PC-3 (cell line): ENCODE measurements at places on chromosomes 5 and 9.

- no peak for DNase-seq
Observed at GRCh38 chr5:1380910-1381309, 36.0 kb upstream of the CLPTM1L start.

- DNase-seq, result peak; percentile 39
Observed at GRCh38 chr9:20728493-20729220, 44.6 kb downstream of the FOCAD start.

- peak; percentile 92 for DNase-seq
Observed at GRCh38 chr9:127388037-127388855, 8.7 kb upstream of the SLC2A8 start.

DNA sequence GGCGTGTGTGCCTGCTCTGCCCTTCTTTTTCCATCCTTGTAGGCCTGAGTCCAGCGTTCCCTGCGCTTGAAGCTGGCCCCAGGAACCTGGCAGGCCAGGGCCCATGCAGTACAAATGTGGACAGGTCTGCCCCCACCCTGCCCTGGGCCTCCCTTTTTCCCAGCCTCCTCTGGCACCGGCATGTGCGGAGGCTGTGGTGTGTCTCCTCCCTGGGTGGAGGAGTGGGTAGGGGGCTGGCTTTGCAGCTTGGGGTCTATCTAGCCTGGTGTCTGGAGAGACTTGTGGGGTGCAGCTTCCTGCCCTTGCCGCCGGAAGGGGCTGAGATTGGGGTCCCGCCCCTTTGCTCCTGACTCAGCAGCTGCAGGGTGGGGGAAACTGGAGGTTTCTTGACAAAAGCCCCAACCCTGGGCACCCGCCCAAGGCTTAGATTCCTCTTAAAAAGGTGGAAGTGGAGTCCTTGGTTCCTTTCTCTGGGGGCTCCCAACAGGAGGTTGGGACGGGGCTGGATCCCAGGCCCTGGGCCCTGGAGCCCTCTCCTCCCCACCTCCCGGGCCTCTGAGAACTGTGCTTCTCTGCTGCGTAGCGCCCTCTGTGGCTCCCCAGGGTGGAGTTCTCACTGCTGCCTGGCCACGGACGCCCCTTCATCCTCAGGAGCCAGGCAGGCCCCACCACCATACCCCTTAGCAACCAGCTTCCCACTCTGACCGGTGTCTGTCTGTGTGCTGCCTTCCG lies 18.0 kb downstream of the RXRA start:
- DNase-seq, result no peak

DNA sequence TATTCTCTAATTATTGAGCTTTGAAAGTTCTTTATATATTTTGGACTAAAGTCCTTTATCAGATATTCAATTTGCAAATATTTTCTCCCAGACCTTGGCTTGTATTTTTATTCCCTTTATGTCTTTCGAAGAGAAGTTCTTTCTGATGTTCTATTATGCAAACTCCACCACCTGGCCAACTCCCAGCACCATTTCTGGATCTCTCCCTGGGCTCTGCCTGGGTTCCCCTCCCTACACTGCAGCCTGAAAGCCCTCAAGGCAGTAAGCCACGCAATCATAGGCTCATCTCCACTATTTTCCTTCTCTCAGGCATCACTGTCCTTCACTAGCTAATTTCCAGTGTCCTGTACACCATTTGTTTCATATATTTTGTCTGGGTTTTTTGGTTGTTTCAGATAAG lies 76.1 kb downstream of the GRAMD2B start:
- DNase-seq, result no peak

DNA sequence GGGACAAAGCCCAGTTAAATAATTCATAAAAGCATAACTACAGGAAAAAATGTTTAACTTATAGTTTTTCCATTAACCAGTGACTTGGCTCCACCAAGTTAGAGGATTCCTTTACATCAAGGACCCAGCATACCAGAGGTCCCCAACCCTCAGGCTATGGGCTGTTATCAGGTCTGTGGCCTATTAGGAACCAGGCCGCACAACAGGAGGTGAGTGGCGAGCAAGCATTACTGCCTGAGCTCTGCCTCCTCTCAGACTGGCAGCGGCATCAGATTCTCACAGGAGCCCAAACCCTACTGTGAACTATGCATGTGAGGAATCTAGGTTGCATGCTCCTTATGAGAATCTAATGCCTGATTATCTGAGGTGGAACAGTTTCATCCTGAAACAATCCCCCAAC lies 303.1 kb downstream of the ELAVL2 start:
- no peak for DNase-seq

DNA sequence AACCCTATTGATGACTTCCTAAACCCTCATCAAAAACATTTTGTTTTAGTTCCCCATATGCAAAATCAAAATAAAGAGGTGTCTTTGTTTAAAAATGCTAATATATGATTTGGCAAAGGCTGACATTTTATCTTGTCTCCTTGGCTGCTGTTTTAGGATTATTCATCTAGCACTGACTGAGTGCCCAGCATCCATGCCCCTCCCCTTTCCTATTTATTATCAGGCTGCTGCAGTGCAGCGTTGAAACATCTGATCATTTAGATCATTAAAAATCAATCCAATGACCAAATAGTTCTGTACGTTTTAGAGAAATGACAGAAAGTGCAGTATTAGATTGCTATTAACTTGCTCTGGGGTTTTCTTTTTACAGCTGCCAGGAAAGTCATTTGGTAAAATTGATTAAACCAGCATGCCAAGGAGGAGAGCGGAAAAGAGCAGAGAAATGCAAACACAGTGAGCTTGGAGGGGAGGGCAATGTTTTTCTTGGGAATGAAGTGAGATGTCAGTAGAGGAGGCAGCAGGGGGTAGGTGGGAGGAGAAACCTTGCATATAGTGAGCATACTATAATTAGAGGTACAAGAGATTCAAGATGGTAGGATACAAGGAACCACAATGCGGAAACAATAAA lies 286.3 kb downstream of the PDE4D start:
- DNase-seq, result no peak

GRCh38 chr5:443239-444151 lies 519 bp downstream of the EXOC3 start:
- DNase-seq, result no peak

GRCh38 chr5:129500101-129500500 lies 40.0 kb downstream of the ADAMTS19 start:
- no peak for DNase-seq

GRCh38 chr9:111037356-111037707 lies 938 bp downstream of the LPAR1 start:
- DNase-seq, result peak; percentile 23

GRCh38 chr5:155947394-155948062 lies 379.4 kb upstream of the SGCD start:
- DNase-seq, result no peak

- peak; percentile 39 for DNase-seq
Observed at GRCh38 chr5:68285851-68286611, 70.5 kb downstream of the PIK3R1 start.

- no peak for DNase-seq
Observed at GRCh38 chr5:1235379-1235778, 10.2 kb downstream of the SLC6A18 start.

GRCh38 chr5:59565551-59565950 lies 328.0 kb downstream of the PDE4D start:
- DNase-seq, result no peak

DNA sequence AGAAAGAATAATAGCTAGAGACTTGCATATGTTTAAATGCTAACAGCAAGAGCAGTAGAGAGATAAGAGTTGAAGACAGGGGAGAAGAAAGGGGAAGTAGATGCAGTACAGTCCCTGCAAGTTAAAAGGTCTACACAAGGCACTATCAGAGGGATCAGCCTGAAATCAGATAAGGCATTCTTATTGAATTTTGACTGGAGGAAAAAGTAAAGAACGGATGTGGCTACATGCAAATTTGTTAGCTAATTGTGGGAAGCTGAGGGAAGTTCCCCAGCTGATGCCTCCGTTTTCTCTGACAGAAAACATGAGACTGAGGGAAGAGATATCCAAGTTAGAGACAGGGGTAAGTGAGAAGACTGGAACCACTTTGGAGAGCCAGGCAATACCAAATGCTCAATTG lies 12.9 kb upstream of the RHOBTB3 start:
- no peak for DNase-seq

GRCh38 chr5:3121813-3122212 lies 370.3 kb upstream of the IRX2 start:
- DNase-seq, result no peak

GRCh38 chr5:97778451-97778850 lies 595.4 kb upstream of the RIOK2 start:
- no peak for DNase-seq

DNA sequence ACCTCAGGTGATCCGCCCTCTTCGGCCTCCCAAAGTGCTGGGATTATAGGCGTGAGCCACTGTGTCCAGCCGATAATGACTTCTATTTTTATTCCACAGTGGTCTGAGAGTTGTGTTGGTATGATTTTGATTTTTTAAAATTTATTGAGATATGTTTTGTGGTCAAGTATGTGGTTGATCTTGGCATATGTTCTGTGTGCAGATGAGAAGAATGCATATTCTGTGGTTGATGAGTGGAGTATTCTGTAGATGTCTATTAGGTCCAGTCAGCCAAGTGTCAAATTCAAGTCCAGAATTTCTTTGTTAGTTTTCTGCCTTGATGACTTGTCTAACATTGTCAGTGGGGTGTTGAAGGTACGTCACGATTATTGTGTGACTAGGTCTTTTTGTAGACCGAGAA lies 338.2 kb upstream of the TARS1 start:
- no peak for DNase-seq

DNA sequence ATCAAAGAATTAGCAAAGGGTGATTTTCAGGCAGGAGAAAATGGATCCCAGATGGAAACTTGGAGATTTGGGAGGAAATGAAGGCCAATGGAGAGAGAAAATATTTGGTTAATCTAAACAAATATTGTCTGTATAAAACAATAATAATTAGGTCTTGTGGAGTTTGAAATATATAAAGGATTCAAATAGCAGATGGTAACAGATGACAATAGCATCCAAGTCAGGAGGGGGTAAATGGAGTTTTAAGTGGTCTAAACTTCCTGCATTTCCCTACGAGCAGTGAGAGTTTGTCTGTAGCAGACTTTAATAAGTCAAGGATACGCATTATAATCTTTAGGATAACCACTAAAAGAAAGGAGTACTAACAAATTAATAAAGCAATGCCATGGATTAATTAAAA lies 49.0 kb upstream of the GGTA1 start:
- no peak for DNase-seq

DNA sequence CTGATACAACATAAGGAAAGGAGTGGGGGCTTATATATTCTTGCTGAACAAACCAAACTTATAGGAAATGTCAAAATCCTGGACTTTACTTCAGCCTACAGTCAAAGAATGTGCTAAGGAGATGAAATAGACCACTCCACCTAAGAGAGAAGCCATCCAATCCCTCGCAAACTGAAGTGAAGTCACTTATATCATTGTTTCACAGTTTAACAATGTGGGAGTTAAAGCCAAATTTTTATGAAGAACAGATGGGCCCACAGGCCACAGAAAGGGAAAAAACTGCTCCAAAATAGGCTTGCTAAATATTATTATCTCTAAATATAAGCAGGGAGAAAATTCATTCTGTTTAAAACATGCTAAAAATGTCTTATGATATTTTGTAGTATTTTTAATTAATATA lies 233.3 kb downstream of the GAS1 start:
- no peak for DNase-seq

DNA sequence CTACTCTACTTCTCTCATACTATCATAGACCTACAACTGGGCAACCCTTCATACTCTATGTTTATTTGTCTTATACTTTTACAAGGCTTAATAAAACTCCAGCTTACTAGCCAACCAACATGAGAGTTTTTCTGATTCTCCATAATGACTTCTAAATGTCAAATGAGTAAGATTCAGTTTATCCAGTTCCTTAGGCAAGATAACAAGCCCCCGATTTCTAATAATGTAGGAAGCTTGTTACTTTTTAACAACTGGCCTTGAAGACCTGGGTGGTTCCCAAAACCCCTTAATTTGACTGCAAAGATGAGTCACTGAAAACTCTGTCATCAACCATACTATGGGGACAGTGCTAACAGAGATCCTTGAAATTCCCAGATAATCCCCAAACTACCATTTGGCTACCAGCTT lies 294.6 kb upstream of the ACTBL2 start:
- DNase-seq, result peak; percentile 23

DNA sequence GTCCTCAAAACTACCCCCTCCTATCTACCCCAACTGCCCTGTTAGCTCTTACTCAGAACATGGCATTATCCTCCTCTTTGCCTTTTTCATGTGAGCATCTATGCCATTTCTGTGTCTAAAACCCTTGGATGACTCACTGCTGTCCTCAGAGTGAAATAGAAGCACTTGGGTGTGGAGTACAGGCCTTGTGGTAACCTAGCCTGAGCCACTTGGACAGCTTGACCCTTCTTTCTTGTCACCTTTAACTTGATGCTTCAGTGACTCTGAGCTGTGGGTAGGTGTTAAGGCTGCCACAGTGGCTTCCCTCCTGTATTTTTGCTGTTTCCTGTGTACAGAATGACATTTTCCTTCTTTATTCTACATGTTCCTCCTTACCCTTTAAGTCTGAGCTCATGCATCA lies 391.4 kb downstream of the SH3GL2 start:
- DNase-seq, result no peak

DNA sequence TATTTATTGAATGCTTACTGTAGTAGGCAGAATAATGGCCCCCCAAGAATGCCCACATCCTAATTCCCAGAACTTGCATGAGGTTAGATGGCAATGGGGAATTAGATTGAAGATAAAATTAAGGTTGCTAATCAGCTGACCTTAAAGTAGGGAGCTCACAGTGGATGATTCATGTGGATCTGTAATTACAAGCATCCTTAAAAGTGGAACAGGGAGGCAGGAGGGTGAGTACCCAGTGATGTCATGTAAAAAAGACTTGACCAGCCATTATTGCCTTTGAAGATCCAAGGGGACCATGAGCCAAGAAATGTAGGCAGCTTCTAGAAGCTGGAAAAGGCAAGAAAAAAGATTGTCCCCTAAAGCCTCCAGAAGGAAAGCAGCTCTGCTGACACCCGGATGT lies 71.4 kb downstream of the GABBR2 start:
- no peak for DNase-seq

DNA sequence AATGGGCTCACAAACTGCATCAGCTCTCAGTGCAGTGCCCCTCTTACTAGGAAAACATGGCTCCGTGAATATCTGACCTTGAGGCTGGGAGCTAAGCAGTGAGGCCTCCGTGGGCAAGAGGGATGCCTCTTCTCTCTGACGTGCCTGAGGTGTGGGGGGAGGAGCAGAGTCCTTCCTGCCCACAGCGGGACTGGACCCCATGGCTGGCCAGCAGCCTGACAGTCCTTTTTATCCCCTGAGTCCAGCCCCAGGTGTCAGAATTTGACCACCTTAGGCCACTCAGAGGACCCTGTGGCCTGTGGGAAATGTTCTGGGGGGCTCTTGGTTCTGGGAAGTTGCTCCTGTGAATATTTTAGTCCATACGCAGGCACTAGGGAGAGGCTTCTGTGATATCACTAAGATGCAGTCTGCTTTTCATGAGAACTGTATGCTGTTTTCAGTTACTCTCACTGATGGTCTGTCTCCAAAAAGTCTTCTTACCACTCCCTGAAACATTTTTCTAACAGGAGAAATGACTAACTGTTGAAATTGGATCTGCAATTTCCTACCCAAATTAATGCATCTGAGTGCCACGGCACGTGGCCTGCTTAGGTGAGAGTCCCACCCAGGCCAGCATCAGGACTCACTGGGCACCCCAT lies 23.4 kb downstream of the ANGPTL2 start:
- no peak for DNase-seq

GRCh38 chr9:92100237-92100911 lies 14.8 kb downstream of the SPTLC1 start:
- peak; percentile 81 for DNase-seq

GRCh38 chr9:76475686-76476085 lies 16.7 kb downstream of the GCNT1 start:
- DNase-seq, result no peak

GRCh38 chr5:430214-430925 lies 12.6 kb upstream of the EXOC3 start:
- no peak for DNase-seq

GRCh38 chr9:38435521-38435920 lies 11.3 kb upstream of the IGFBPL1 start:
- DNase-seq, result no peak
